ENCODE measurements at places on chromosomes 6 and 20.

DNA sequence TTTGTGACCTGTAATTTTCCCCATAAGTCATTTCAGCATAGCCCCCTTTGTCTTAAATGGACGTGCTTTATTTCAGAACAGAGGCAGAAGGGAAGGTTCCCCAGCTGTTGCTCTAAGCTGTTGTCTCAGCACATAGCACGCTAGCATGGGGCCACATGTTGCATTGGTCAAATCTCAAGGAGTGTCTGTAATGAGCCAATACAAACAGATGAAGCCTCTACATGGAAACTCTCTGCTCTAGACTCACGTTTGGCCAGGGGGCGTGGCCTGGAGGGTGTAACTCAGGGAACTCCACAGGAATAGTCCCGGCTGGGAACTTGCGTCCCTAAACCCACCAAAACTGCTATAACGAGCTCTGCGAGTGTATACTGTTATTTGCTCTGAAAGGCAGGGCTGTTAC lies 35.2 kb upstream of the SLC22A2 start:
- no peak for DNase-seq

DNA sequence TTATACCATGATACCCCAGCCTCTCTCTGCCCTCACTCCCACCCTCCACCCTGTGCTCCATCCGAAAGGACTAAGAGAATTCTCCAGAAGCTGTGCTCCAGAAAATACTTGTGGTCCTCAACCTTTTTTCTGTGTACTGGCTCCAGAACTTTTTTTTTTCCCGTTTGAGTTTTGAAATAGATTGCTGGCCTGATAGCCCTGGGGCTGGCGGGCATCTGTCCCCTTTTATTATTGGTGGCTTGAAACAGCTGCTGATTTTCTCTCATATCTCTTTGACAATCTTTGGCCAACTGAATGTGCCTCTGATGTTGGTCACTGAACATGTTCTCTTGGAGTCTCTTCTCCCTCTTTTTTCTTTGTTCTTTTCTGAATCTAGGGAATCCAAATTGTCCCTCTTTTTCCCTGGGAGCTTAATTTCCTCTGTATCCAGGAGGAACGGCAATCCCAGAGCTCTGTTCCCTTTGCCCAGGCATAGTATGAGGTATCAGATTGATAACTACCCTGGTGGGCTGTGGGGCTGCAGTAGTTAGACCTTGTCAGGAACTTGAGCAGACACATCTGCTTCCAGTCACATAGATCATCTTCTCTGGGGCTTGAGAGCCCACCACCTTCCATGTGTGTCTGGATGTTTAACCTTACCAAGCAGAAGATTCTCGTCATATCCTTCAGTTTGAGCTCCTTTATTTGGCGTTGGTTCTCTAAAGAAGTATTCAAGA lies 1.6 kb downstream of the PPARD start:
- no peak for DNase-seq

GRCh38 chr20:1313236-1313964 lies 15.5 kb downstream of the SDCBP2 start:
- peak; percentile 83 for DNase-seq

- no peak for DNase-seq
Measured at GRCh38 chr6:38346291-38347079, 293.2 kb downstream of the BTBD9 start.

GRCh38 chr20:61850926-61851900 lies 214.5 kb downstream of the TAF4 start:
- DNase-seq: no peak

GRCh38 chr20:2528671-2529271 lies 7.6 kb upstream of the TMC2 start:
- DNase-seq: no peak

- DNase-seq: no peak
Measured at GRCh38 chr6:163950159-163950558, 535.6 kb downstream of the QKI start.

GRCh38 chr6:55694148-55694547 lies 115.2 kb upstream of the HMGCLL1 start:
- DNase-seq: no peak

GRCh38 chr6:72476646-72477045 lies 145.2 kb upstream of the KCNQ5 start:
- DNase-seq: no peak

DNA sequence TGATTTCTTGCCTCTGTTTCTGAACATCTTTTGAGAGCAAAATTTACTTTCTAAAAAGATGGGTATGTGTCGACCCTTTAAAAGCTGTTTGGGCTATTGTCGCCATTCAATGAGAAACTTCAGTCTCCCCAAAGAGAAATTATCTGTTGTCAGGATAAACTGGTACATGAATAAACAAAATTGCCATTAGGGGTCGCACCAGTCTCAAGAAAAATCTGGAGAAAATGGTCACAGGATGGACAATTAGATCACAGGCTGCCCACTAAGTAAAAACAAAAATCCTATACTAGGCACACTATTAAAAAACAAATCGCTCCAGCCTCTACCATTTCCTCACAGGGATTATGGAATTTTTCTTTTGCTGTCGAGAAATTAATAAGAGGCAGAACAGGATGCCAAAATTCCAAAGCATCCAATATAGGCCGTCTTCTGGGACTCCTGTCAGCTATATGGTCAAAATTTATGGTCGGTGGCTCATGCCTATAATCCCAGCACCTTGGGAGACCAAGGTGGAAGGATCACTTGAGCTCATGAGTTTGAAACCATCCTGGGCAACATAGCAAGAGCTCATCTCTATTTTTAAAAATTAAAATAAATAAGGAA lies 5.5 kb upstream of the HLA-E start:
- peak; percentile 48 for DNase-seq

DNA sequence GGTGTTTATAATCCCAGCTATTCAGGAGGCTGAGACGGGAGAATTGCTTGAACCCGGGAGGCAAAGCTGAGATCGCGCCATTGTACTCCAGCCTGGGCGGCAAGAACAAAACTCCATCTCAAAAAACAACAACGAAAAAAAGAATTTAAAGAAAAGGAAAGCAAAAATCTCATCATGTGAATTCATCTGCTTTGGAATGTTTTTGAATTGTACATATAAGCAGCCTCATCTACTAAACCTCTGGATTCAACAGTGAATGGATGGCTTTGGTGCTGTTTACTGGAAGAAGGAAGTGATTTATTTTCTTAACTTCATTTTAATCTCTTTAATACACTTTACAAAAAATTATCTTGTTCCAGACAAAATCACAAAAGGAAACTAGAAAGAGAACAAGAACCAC lies 51.8 kb upstream of the PNRC1 start:
- DNase-seq: no peak

- peak; percentile 56 for DNase-seq
Measured at GRCh38 chr6:12262236-12263061, 27.7 kb upstream of the EDN1 start.

GRCh38 chr20:12733811-12734210 lies 275.0 kb upstream of the SPTLC3 start:
- no peak for DNase-seq

GRCh38 chr20:41135187-41135887 lies 2.0 kb upstream of the PLCG1 start:
- DNase-seq: peak; percentile 51

- DNase-seq: no peak
Measured at GRCh38 chr20:52805296-52805571, 166.9 kb upstream of the TSHZ2 start.

GRCh38 chr20:45408646-45409213 lies 641 bp downstream of the DBNDD2 start:
- no peak for DNase-seq

DNA sequence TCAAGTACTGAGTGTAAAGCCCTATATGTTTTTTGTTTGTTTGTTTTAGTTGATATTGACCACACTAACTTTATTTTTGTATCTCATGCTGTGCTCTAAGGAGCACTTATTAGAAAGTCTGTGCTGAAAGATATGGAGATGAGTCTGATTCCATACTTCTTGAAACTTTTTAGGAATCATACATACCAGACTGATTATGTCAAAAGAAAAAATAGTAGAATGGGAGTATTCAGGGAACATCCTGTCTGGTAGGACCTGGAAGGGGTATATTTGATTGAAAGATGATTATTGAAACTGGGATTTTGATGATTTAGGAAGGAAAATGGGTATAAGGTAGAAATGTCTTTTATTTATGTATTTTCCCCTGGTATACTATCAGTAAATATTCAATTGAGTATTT lies 111.4 kb downstream of the QKI start:
- no peak for DNase-seq

GRCh38 chr20:51338692-51339440 lies 203.7 kb downstream of the NFATC2 start:
- no peak for DNase-seq

DNA sequence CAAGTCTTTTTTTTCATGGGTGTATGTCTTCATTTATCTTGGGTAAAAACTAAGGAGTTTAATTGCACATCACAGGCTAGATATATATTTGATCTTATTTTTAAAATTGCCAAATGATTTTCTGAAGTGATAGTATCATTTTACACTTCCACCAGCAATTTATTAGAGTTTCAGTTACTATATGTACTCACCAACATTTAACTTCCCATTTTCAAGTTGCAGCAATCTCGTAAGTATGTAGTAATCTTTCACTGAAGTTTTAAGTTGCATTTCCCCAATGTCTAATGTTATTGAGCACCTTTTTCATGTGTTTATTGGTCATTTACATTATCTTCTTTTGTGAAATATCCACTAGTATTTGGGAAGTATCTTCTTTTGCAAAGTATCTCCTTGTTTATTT lies 277.4 kb upstream of the CNR1 start:
- DNase-seq: no peak

GRCh38 chr6:170522565-170523183 lies 30.4 kb downstream of the PSMB1 start:
- no peak for DNase-seq

GRCh38 chr20:62104791-62105345 lies 17.4 kb upstream of the LSM14B start:
- no peak for DNase-seq

DNA sequence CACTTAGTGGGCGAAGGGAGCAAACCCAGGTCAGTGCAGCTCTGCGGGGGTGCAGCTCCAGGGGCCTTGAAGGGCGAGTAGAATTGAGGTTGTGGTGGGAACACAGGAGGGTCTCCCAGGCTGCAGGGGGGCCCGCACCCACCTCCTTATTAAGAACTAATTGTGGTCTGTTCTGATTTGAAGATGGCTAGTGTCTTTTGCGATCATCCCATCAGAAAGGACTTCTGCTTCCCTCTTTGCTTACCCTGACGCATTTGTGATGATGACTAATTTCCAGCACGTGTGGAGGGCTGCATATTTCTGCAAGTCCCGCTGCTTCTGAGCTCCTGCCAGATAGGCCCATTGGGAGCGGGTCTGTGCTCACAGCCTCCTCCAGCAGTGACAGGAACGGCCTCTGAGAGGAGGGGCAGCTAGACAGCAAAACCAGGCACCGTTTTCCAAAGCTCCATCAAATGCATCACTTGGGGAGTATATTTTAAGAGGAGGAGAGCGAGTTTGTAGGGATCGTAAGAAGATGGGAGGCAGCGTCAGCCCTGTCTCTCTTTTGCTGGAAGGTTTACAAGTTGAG lies 268.9 kb downstream of the CDH4 start:
- DNase-seq: no peak

DNA sequence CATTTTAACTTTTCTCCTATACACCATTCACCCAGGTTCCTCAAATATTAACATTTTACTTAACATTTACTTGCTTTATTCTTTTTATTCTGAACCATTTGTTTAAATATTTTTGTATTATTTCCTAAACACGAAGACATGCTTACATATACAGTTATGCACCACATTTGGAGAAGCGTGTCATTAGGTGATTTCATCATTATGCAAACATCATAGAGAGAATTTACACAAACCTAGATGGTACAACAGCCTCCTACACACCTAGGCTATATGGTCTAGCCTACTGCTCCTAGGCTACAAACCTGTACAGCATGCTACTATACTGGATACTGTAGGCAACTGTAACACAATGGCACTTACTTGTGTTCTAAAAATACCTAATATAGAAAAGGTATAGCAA lies 6.6 kb downstream of the TDP2 start:
- no peak for DNase-seq

DNA sequence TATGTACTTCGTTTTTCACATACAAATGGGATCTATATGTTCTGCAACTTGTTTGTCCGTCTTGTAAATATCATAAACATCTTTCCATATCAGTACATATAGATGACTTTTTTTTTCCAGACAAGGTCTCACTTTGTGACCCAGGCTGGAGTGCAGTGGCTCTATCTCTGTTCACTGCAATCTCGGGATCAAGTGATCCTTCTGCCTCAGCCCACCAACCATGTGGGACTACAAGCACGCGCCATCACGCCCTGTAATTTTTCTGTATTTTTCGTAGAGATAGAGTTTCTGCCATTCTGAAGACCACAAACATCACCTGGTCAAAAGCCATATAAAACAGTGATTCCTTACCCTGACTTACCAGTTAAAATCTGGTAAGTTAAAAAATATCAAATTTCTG lies 37.7 kb upstream of the SYNCRIP start:
- DNase-seq: no peak

DNA sequence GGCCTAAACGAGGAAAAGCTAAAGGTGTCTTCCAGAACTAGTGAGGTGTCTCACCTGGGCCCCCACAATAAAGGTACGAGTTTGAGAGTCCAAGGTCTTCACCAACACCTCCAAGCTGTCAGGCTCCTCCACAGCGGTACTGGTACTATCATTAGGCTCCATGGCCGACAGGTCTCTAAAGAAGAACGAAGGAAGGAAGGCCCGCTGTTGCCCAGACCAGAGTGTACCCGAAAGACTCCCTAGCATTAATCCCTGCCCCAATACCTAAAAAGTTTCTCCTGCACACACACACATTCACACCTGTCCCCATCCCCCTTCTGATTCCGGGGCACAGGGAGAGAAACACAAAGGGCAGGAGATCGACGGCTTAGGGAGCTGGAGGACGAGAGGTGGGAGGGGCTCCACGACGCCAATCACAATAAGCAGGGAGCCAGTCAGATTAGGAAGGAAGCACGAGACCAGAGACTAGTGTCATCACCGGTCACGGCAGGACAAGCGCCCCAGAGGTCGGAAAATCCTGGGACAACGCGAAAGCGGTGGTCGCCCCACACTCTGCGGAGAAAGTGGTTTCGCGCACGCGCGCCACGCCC lies 764 bp downstream of the BAG6 start:
- DNase-seq: peak; percentile 87

- no peak for DNase-seq
Measured at GRCh38 chr6:80517525-80517924, 411.1 kb downstream of the BCKDHB start.

- no peak for DNase-seq
Measured at GRCh38 chr6:37990762-37991525, 171.4 kb downstream of the ZFAND3 start.

- no peak for DNase-seq
Measured at GRCh38 chr6:131213501-131213990, 78.3 kb downstream of the AKAP7 start.

DNA sequence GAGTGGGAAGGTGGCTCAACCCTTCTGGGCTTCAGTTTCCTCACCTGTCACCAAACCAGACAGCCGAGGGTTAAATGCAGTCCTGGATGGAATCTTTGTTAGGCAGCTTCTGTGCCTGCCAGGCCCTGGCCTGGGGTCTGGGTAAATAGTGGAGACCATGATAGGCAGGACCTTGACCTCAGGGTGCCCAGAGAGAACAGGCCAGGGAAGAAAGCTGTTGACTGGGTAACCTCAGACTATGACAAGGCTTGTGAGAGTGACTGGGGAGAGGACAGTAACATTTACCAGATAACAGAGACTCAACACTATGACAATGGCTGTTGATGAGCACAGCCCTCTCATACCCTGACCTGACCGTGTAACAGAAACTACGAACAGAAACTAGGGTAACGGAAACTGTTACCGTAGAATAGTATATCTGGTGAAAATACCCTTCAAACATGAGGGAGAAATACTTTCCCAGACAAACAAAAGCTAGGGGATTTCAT lies 218.3 kb downstream of the PREX1 start:
- no peak for DNase-seq
